ENCODE measurements at places on chromosomes 7 and 10.

- no peak for DNase-seq
These were observed 75.0 kb downstream of the SLC25A13 start for GRCh38 chr7:96246919-96247318.

DNA sequence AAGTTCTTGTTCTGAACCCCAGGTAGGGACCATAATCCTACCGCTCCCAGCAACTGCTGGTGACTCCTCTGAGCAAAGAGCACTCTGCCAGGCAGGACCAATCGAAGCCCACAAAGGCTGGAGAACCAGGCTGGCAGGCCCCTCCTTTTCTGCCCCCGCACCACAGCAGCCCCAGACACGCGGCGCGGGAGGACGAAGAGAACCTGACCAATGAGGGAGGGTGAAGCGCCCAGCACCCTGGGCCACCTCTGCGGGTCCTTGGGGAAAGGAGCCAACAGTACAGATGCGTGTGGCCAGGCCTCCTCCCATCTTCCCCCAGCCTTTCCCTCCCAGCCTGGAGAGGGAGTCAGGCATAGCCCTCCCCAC lies 25.9 kb downstream of the CTBP2 start:
- DNase-seq = no peak

DNA sequence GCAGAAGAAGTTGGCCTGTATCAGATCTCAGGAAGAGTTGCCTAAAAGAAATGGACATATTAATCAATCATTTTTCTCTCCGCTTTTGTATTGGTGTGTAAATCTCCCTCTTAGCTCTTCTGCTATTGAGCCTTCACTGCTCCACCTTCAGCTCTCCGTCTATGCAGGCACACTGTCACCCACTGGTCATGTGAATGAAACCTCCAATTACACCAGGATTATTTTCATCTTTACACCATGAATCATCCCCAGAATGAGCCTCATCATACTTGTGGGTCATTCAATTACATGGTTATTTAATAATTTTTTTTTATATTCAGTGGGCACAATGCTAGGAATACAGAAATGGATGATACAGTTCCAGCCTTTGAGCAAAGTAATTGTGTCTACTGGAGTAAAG lies 92.6 kb downstream of the LRRC4 start:
- DNase-seq = no peak

DNA sequence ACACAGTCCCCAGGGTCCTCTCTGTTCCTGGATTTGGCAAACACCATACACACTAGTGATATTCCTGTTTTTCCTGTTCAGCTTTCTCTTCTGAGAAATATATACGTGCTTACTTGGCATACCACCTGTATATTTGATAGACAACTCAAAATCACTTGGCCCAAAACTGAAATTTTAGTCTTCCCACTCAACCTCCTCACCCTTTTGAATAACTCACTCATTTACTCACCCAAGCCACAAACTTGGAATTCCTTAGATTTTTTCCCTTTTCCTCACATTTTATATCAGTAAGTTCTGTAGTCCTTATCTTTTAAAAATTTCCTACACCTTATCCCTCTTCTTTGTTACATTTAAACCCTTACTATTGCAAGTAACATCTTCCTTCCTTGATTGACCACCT lies 143.4 kb downstream of the PPP1R3A start:
- no peak for DNase-seq

GRCh38 chr10:28343252-28343651 lies 40.4 kb upstream of the MPP7 start:
- DNase-seq = no peak

DNA sequence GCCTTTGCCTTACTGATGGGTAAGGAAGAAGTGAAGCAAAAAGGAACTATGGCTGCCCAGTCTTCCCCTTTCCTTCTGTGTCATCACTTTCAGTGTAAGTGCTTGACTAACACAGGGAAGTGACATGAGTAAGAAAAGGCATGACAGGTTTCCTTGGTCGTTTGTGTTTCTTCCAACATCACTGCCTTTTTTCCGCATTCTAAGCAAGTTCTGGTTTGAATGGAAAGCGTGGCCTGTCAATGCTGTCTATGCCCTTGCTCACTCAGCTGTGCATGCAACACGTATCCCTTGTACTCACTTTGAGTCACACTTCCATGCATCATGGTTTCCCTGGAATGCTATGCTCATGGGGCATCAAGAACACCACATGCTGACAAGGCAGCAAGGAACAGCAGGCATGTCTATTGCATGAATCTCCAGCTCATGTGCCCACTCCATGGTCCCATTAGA lies 111.8 kb downstream of the OAT start:
- DNase-seq = no peak
